Panc1 (cell line): ENCODE measurements at places on chromosomes 6 and 20.
A peak's percentile ranks its signal among the peaks of the same experiment; 100 is the strongest.

DNA sequence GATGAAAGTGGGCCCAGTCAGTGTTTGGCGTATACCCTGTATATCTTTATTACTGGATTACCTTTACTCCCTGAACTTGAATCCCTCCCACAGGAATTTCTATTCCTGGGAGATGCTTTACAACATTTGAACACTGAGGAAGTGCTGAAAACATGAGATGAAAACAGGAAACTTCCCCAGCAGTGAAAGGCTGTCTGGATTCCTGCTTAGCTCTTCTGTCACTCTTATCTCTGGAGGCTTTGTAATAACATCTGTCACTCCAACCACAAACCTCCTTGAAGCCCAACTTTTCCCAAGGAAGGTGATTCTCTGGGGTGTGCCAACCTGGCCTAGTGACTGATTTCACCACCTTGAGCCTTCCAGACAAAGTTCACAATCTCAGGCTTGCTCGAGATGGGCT is 264.5 kb upstream of the BMP2 start:
- no peaks in the 10 kb centered on the region for H3K27me3 ChIP-seq
- H3K27ac ChIP-seq = no peak overlapping the region
- H3K4me1 ChIP-seq = no peaks in the 10 kb centered on the region
- DNase-seq = no peak
- no peaks in the 10 kb centered on the region for H3K36me3 ChIP-seq
- no peak overlapping the region for H3K4me3 ChIP-seq

DNA sequence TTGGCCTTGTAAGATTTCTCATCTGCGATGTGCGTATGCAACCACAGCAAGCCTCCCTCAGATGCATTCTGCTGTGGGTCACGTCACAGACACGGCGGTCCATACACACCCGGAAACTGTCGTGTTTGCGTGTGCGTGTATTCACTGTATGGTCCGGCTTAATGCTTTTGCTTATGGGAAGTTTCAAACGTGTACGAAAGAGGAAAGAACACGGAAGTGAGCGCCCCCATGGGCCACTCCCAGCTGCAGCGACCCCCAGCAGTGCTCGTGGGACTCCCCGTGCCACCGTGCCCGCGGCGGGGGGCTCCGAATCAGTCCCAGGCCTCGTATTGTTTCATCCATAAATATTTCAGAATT is 10.2 kb downstream of the DLL1 start:
- H3K4me3 ChIP-seq = peak overlapping the region; percentile 57
- H3K4me1 ChIP-seq = peaks cover 10% of the 10 kb centered on the region
- DNase-seq = peak; percentile 7
- H3K27me3 ChIP-seq = 0 out of 2 replicates have a peak, but pooled peaks cover 2% of the 10 kb centered on the region
- H3K36me3 ChIP-seq = no peaks in the 10 kb centered on the region

DNA sequence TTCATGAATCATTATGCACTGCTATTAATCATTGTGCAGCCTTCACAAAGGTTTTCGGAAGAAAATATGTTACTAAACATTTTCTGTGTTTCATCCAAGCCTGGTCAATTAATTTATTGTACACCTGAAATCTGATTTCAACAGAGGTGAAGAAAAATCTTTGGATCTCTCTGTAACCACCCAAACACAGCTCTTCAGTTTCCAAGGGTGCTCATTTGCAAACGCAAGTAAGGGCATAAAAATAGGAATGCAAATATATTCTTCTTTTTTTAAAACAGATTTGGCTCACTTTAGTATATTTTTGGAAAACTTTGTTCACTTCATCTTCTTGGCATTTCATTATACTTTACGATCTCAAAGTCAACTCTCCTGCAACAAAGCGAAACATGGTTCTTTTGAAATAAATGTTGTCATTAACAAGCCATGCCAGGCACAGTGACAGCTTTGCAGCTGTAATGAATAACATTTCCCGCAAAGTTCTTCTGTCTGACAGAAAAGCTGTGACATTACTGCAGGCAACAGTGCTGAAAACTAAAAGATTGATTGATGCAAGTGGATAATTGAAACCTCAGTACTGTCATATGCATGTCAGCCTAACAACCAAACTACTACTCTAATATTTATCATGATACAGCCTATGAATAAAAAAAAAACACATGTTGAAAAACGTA is 348.3 kb downstream of the FRK start:
- no peak overlapping the region for H3K4me3 ChIP-seq
- H3K27ac ChIP-seq = no peak overlapping the region
- no peaks in the 10 kb centered on the region for H3K27me3 ChIP-seq
- no peaks in the 10 kb centered on the region for H3K36me3 ChIP-seq
- no peaks in the 10 kb centered on the region for H3K4me1 ChIP-seq
- DNase-seq = no peak

DNA sequence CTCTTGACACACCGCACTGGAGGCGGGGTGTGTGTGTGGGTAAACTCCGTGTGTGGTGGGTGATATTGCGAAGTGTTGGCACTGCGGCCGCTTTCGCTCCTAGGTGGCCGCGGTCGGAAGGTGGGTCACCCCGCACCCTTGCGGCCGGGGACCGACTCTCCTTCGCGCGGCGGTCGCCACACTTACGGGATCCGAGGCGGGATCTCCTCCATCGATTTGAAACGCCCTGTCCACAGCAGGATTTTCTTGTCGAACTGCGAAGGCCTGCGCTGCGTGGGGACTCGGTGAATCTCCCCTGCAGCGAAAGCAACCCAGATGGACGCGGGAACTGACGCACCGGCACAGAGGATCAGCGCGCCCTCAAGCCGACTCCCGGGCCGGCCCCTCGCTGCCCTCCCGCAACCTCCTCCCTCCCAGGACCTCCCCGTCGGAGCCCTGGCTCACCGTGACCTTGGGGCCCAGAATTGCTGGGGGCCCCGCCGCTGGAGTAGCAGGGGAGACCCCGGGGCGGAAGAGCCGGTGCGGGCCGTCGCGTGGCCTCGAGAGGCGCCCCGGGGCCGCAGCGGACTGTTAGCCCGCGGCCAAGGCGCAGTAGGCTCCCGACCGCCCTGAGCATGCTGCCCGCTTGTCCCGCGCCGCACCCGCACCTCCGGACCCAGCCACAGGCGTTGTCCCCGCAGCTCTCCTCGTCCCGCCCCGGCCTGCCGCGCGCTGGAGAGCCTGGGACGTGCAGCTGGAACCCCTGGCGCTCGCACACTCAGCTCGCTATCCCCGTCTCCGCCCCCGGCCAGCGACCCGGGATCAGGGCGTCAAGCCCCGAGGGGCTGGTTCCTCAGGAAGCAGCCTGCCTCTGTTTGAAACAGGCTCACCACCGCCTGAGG is at the start of gene FAM162B:
Gene FAM162B (minus strand): TSS at position 759 of the 881 bp plus-strand sequence. CDS start 143 bp downstream, at position 616.
- H3K36me3 ChIP-seq = no peaks in the 10 kb centered on the region
- no peaks in the 10 kb centered on the region for H3K4me1 ChIP-seq
- no peak for DNase-seq
- no peak within 1 kb of the TSS for H3K27ac ChIP-seq

GRCh38 chr6:38284802-38285394 is 354.8 kb downstream of the BTBD9 start:
- H3K36me3 ChIP-seq = no peaks in the 10 kb centered on the region
- no peaks in the 10 kb centered on the region; the same call in 1 of the 2 replicates for H3K4me1 ChIP-seq
- no peak overlapping the region for H3K27ac ChIP-seq
- no peaks in the 10 kb centered on the region for H3K27me3 ChIP-seq
- no peak for DNase-seq
- H3K4me3 ChIP-seq = no peak overlapping the region
